ENCODE measurements at places on chromosomes 16 and 17.

- no peak for DNase-seq
These were observed 279.5 kb downstream of the SEC14L1 start for GRCh38 chr17:77420095-77420803.

DNA sequence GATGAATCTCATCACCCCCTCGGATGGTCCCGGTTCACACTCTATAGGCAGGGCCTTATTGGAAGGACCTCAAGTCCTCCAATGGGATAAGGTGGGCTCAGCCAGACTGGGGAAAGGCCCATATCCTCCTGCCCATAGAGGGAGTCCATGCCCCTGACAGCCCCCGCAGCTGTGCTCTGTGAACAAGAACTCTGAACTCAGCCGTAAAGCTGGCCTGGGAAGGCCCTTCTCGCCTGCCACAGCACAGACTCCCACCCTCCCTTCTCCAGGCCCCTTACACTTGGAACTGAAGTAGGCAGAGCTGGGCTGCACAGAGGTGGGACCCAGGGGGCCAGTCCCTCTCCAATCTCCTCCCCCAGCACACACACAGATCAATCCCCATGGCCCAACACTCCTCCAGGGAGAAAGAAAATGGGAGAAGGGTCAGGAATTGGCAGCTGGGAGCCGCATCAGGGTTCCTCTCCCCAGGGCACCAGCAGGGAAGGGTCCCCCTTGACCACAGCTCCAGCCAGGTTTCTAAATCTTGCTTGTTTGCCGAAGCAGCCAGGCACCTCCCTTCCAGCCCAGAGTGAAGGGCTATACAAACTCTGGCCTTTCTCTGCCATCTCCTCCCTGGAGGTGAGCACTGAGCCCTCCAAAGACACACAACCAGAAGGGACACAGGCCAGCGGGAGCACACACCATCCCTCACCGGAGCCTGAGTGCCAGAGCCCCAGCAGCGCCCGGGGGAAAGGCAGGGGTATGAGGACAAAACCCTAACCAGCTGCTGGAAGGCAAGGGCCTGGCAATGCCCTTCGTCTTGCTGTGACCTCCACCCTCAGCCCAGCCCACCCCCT is 454.1 kb downstream of the SOX9 start:
- no peak for DNase-seq

DNA sequence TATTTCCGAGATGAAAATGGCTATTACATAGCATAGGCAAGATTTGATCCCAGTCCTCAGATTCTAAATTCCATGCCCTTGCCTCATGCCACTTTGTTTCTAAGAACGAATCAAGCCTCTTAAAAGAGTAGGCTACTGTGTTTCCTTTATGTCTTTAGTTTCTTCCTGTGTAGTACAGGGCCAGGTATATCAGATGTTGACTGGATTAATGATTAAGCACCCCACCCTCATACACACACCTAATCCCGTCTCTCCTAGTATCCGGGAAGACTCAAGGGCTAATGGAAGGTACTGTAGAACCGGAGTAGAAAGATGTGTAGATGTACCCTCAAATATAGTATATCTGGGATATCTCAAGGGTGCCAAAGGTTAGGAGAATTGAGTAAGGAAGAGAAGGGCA is 6.7 kb downstream of the TOM1L1 start:
- no peak for DNase-seq

DNA sequence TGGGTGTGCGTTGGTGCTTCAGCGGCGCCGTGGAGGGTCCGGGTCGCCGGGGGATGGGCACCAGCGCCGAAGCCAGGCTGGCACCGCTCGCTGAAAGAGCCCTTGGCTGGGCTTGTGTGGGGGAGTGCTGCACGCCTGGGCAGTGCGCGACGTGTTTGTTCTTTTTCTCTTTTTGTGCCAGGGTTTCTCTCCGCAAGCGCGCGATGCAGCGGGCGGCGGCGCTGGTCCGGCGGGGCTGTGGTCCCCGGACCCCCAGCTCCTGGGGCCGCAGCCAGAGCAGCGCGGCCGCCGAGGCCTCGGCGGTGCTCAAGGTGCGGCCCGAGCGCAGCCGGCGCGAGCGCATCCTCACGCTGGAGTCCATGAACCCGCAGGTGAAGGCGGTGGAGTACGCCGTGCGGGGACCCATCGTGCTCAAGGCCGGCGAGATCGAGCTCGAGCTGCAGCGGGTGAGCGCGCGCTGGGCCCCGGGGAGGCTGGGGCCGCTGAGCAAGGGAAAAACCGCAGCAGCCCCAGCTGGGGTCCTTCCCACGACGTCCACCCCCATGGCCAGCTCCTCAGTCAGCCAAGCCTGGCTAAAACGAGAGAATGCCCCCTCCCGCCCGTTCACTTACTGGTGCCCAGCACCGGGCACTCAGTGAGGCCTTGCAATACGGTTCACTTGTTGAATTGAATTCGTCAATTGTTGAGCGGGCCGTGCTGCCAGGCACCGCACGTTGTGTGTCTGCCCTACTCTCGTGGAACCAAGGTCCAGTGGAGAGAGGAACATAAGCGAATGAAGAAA is 541 bp downstream of the GPT2 start:
- no peak for DNase-seq

GRCh38 chr17:13704333-13704732 is 102.6 kb upstream of the HS3ST3A1 start:
- no peak for DNase-seq

DNA sequence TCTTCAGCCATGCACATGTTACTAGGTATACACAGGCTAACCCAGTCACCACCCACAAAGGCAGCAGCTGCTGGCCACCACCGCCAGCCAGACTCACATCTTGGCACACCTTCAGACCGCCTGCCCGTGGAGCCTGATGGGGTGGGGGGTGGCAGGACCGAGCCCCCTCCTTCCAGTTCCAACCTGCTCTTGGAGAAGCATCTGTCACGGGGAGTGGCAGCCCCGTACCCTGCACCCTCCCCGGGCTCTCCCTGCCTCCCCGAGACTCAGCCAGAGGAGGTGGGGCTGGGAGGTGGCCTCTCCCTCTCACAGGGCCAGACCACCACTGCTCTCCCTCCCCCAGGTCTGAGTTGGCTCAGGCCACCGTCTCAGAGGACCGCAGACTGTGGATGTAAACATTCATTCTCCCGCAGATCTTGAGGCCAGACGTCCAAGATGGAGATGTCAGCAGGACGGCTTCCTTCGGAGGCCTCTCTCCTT is 11.3 kb upstream of the RBFOX3 start:
- no peak for DNase-seq

GRCh38 chr16:66933776-66934137 is 445 bp downstream of the CIAO2B start:
- DNase-seq: no peak

DNA sequence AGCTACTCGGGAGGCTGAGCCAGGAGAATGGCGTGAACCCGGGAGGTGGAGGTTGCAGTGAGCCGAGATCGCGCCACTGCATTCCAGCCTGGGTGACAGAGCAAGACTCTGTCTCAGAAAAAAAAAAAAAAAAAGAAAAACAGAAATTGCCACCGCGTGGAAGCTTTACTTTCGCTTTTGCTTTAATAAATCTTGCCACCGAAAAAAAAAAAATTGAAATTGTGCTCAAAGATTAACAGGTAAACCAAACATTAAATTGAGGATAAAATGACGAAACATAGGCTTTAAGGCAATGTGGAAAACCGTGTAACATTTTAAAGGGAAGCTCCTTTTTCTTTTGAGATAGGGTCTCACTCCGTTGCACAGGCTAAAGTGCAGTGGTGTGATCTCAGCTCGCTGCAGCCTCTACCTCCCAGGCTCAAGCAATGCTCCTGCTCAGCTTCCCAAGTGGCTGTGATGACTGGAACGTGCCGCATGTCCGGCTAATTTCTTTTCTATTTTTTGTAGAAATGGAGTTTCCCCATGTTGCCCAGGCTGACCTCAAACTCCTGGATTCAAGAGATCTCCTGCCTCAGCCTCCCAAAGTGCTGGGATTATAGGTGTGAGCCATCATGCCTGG is 40.1 kb downstream of the ZNF276 start:
- DNase-seq: no peak

GRCh38 chr17:45115871-45116270 is 16.4 kb downstream of the PLCD3 start:
- no peak for DNase-seq

DNA sequence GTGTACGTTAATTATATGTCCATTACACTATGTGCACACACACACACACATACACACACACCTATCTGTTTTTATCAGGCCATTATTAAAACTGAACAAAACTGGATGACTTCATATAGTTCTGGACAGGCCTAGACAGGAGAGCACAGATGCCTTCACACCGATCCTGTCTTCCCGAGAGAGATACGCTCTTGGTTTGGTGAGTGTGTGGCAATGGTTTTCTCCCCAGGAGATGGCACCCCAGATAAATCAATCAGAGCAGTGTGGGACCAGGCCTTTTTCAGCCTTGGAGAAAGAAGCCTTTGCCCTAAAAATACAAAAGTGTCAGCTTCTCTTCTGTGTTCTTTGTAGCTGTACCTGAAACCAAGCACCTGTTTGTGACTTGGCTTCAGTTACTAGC is 83.7 kb downstream of the CPPED1 start:
- no peak for DNase-seq

DNA sequence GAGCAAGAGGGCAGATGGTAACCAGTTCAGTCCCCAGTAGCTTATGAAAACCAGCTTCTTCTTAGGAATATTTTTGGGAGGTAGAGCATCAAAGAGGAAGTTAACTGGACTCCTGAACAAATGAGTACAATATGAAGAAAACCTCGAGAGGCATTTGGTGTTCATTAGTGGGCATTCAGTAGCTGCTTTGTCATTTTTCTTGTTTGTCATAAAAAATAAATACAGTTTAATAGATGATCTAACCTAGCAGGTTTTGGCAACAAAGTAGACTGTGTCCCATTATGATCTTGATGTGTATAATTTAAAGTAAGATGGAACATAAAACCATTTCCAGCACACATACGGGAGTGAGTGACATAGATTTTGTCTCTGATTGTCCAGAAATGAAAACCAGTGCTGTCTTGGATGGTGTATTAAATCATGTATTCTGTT is 173.1 kb downstream of the HS3ST3A1 start:
- no peak for DNase-seq

DNA sequence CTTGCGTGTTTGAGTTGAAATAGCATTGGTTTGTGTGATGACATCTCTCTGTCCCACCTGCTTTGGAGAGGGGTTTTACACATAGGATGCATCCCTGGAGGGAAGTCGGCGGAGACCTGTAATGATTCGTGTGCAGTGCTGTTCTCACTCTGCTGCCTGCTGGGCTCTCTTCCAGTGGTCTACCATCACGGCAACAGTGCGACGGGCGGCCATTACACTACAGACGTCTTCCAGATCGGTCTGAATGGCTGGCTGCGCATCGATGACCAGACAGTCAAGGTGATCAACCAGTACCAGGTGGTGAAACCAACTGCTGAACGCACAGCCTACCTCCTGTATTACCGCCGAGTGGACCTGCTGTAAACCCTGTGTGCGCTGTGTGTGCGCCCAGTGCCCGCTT is 41.1 kb upstream of the CRISPLD2 start:
- DNase-seq: no peak

DNA sequence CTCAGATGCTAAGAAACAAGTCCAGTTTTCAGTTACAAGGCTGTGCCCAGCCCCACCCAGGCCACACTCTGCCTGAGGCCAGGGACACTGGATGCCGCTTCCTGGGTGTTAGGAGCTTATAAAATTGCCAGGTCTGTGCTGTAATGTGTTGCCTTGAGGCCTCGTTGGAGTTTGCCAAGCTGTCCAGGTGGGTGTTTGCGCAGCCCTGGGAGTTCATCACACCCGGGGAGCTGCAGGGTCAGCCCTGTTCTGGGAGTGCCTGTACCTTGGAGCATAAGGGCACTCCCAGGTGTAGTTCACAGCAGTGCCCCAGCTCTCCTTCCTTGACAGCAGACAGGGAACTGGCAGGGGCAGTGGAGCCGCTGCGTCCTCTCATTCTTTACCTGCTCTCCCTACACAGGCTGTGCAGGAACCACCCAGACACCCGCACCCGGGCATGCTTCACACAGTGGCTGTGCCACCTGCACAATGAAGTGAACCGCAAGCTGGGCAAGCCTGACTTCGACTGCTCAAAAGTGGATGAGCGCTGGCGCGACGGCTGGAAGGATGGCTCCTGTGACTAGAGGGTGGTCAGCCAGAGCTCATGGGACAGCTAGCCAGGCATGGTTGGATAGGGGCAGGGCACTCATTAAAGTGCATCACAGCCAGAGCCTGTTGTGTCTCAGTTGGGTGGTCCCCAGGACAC is 1.6 kb downstream of the GFER start:
- DNase-seq: no peak

DNA sequence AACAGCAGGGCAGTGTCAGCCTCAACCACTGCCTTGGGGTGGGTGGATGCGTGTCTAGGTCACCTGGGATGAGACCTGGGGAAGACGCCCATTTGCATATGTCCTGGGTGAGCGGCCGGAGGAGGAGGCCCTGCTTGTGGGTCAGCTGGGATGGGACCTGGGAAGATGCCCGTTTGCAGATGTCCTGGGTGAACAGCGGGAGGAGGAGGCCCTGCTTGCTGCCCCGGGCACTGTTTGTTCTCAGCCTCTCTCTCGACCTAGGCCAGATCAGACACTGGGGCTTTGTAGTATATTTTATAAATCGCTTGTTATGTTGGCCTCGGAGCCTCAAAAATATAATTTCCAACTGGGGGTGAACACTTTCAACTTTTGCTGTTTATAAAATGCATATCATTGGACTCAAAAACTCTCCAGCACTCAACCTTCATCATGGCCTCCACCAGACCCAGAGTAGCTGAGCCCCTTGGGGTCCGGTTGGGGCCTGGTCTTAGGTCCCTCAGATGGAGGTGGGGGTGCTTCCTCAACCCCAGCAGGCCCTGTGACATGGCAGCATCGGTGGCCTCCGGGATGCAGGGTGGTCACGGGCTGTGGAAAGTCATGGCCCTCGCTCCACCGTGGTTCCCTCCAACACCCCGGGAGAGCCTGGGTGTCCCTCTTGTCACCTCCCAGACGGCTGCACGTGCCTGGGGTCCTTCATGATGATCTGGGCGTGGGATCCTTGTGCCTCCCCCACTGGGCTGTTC is 17.3 kb downstream of the DBNDD1 start:
- DNase-seq: no peak

DNA sequence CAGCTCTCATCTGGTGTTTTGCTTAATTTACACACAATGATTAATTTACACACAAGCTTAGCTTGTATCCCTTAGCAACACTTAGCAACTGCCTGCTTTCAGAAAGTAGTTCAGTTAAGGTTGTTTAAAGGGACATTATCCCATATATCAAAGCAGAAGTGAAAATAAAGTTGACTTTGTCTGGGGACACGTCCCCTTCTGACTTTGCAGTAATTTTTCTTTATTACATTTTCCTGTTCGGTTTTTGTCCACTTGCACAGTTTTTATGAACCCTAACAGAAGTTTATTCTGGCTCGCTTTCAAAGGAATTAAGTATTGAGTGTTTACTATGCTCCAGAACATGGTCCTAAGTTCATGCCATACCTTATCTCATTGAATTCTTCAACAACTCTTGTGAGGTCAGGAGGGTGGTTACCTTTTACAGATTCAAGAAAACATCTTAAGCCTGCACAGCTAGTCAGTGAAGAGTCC is 41.5 kb downstream of the ARHGAP44 start:
- DNase-seq: no peak

DNA sequence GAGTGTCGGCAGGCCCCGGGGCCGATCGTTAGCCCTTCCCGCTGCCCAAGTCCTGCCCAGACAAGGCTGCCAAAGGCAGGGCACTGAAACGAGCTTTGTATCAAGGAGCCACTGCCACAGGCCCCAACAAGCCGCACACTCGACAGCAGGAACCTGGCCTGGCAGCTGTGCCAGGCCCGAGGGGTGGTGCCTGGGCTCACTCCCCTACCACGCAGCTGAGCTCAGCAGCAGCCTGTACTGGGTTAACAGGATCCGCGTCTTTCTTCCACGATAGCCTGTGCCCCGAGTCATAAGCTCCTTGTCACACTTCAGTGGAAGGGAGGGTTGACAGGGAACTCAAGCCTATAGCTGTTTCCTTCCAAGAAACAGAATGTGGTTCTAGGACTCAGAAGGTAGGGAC is 87.9 kb downstream of the ABR start:
- no peak for DNase-seq
